ENCODE measurements at places on chromosomes 12 and 14.
A peak's percentile ranks its signal among the peaks of the same experiment; 100 is the strongest.

- no peak for DNase-seq
Measured at GRCh38 chr12:111221062-111222026, 147.6 kb downstream of the PHETA1 start.

DNA sequence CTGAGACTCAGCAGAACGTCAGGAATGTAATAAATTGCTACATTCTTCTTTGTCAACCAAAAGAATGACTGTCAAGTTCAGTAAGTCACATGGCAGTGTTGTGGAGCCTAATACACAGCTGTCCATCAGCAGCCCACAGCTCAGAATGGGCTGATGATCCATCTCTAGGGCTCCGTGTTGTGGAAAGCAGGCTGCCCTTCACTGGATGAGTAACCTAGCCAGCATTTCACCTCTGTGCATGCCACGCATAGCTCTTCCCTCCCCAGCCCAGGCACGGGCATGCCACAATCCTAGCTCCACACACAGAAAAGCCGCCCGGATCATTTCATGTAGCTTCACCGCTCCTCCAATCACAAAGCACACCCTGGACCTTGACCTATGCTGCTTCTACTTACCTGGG is 878.0 kb upstream of the TMEM132C start:
- no peak for DNase-seq

DNA sequence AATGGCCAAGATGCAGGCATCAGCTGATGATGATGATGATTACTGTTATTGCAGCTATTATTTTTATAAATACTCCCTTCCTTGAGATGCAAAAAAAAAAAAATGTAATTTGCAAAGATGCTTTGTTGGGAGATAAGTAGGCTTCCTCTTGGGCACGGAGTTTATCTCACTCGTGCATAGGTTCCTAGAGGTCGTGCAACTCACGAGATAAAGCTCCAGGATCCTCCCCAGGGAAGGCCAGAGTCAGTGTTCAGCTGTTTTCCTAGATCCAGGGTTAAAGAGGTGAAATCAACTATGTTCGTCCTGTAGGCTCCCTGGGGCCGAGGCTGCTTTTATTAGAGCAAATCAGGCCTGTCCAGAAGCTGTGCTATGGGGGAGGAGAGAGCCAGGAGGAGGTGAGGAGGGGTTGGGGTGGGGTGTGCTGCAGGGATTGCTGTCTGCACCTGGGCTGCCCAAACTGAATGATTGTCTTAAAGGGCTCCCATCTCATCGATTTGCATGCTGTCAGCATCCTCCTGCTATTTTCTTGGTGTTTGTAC is 270.3 kb downstream of the NRXN3 start:
- no peak for DNase-seq

- no peak for DNase-seq
Measured at GRCh38 chr12:124481772-124482566, 85.4 kb downstream of the NCOR2 start.

- peak; percentile 84 for DNase-seq
Measured at GRCh38 chr12:122850695-122851350, 15.6 kb downstream of the HIP1R start.

DNA sequence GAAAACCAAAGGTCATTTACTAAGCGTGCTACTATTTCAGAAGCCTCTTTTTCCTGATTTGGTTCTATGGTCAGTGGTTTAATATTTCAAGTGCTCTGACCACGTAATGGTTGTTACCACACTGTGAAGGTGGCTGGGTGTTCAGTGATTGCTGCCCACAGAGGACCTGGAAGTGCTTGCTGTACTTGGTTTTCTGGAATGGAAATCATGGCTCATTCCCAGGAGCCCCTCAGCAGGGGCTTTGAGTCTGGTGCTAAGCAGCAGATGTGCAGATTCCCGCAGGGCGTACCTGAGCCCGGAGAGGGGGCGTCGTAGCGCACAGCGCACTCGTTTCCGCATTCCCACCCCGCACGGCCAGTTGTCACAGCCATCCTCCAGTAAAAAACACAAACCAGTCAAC is 50.5 kb downstream of the TRAF3 start:
- no peak for DNase-seq

DNA sequence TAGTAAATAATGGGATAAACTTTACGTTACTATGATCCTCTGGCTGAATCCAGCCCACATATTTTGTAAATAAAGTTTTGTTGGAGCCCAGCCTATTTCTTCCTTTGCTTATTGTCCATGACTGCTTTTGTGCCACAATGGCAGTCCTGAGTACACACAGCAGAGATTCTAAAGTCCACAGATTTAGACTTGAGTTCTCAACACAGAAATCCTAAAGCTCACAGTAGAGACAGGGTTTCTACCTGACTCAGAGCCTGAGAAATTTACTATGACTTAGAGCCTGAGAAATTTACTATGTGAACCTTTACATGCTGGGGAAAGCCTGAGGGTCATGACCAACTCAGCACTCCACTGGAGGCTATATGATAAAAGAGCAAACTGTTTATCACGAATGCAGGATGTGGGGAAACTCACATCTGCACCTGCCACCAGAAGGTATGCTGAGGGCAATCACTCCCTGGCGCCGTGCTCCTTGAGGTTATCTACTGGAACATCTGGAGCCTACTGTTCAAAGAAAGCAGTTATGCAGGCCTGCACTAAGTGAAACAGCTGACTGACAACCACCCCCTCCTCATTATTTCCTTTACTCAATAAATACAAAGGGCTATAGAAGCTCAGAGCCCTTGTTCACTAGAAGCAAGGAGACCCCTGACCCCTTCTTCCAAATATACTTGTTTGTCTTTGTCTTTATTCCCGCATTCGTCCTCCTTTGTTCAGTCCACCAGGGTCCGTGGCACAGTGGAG is 52.6 kb upstream of the BICD1 start:
- DNase-seq, result no peak

DNA sequence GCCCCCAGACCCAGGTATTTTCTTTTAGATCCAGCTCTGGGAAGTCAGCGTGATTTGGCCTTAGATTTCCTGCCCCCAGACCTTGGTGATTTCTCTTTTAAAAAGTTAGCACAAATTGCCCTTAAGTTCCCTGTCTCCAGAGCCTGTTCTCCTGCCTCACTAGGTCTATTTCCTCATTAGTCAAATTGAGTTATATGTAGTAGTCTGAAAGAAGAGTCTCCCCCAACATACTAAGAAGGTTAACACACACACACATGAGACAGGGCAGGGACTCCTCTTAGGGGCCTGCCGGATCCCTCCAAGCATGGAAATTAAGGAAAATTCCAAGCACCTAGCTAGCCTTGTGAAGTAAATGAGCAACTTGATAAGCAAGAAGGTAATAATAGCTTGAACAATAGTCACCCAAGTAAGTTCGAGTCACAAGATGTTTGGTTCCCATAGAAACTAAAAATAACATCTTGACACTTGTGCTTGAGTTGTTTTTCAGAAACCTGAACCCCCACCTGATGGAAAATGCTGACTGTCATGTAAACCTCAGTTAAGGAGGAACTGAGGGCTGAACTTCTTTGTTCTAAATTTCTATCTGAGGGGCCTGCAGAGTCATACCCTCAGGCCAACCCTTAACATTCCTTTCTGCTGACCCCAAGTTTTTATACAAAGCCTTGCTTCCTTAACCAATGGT is 51.6 kb downstream of the CAND1 start:
- no peak for DNase-seq

- no peak for DNase-seq
Measured at GRCh38 chr12:79648881-79649280, 41.9 kb downstream of the PAWR start.

GRCh38 chr12:19110221-19110940 is 19.2 kb upstream of the PLEKHA5 start:
- DNase-seq, result no peak

- DNase-seq, result peak; percentile 5
Measured at GRCh38 chr12:42935756-42936155, 346.2 kb upstream of the PRICKLE1 start.

GRCh38 chr14:102189874-102190273 is 50.2 kb downstream of the WDR20 start:
- no peak for DNase-seq

GRCh38 chr14:68656452-68656851 is 136.4 kb downstream of the ZFP36L1 start:
- no peak for DNase-seq

DNA sequence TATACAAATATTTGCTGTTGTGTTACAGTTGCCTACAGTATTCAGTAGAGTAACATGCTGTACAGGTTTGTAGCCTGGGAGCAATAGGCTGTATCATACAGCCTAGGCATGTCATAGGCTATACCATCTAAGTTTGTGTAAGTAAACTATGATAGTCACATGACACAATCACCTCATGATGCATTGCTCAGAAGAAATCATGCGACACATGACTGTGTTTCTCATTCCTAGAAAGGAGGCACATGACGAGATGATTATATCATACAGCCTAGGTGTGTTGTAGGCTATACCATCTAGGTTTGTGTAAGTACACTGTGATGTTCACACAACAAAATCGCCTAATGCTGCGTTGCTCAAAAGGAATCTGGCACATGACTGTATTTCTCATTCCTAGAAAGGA is 31.9 kb downstream of the NOPCHAP1 start:
- DNase-seq, result no peak

DNA sequence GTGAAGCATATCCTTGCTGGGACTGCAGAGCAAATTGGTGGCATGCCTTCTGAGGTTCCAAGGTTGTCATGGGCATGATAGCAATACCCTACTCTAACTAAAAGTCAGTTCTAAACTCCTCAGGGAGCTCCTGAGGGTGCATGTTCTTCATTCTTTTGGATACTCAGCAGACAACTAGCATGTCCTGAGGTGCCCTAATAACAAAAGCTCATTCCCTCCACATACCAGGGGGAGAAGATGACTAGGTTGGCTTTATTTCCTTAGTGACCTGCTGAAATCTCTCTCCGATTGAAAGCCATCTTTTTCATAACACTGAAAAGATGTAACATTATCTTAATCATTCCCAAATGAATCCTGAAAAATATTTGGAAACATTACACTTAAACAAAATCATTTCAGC is 188.7 kb upstream of the IGF1 start:
- no peak for DNase-seq

DNA sequence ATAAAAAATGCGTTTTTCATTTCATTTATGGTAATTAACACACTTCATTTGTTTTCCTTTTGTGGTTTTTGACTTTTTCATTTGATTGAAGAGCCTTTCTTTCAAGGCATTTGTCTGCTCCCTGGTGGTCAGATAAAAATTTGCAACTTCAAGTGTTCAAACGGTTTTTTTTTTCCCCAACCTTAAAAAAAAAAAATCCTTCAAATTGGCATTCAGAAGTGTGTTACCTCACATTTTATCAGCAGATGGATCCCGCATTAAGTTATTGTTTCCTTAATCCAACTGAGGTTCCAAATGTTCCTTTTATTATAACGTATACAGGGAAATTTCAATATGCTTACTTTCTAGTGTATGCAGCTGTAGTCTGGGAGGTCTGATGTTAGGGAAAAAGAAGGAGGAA is 47.2 kb downstream of the MYF5 start:
- no peak for DNase-seq

- no peak for DNase-seq
Measured at GRCh38 chr12:22116376-22116775, 70.4 kb downstream of the CMAS start.

GRCh38 chr12:96472384-96472783 is 17.0 kb upstream of the CFAP54 start:
- DNase-seq, result no peak

- DNase-seq, result no peak
Measured at GRCh38 chr14:30082486-30082885, 154.8 kb upstream of the PRKD1 start.

- no peak for DNase-seq
Measured at GRCh38 chr12:47234576-47235141, 154.9 kb upstream of the AMIGO2 start.

DNA sequence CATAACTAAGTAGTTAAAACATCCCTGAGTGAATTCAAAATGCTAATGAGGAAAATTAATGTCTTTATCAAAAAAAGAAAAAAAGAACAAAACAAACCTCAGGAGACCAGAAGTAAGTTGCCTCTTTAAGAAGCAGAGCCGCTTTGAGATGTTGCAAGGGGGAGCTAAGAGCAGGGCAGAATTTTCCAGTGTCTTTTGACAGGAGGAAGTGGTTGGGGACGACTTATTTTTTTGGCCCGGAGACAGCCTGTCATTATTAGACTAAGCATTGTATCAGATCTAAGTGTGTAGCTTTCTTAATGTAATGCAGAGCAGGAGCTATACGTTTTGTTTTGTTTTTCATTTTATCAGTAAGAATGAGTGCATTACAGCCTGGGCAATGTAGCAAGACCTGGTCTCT is 206.6 kb downstream of the CACNA1C start:
- no peak for DNase-seq

DNA sequence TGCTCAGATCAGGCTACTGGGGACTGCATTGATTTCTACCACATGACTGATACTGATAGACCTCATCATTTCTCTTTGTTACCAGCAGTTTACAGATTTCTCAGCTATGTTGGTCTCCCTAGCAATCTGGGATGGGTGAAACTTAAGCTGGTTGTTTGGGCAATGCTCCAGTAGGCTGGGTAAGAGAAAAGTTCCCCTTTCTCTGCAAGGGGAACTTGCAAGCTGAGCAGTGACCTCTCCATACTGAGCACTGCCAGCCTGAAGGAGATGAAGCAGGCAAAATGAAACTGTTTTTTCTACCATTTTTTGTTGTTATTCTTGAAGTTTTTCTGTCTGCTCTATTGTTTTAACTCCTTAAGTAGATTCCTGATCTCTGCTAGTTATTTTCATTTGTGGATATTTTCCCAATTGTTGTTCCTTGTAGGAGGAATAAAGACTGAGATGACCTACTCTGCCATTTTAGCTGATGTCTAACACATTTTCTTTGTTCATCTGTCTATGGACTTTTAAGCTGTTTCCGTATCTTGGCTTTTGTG is 1.3 kb upstream of the OR4M1 start:
- no peak for DNase-seq

DNA sequence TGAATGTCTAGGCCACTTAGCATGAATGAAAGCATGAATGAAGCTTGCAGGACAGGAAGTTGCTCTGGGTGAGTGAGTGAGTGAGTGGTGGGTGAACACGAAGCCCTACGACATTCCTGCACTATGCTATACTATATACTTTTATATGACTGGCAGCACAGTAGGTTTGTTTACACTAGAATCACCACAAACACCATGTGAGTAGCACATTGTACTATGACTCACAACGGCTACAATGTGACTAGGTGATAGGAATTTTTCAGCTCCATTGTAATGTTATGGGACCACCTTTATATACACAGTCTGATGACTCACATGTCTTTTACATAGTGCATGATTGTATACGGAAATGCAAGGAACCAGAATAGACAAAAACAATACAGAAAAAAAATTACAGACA is 1480.2 kb downstream of the AACS start:
- no peak for DNase-seq

GRCh38 chr14:103016594-103016993 is 40.8 kb downstream of the CDC42BPB start:
- no peak for DNase-seq

DNA sequence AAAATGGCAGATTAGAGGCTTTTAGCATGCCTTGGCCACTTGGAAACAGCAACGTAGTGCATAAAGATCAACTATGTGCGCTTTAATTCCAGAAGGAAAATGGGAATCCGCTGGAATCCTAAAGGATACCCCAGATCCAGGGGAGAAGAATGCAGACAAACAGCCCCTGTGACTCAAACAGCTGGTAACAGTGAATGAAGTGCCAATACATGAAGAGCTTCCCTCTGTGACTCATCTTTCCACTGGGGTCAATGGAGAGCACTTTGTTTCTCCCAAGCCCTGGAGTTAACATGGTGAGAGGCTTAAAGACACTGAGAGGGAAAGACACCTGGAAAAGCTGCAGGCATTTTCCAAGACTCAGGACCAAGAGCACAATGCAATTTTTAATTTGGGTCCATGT is 263.1 kb downstream of the CEP128 start:
- DNase-seq, result no peak

GRCh38 chr12:98912401-98912974 is 267.4 kb downstream of the APAF1 start:
- DNase-seq, result no peak

GRCh38 chr14:75449036-75449435 is 21.2 kb downstream of the JDP2 start:
- no peak for DNase-seq
